Type B pancreatic cell (in vitro differentiated cells): ENCODE measurements at places on chromosomes 2 and 18. TPM values are rescaled to one million over a fixed set of nuclear protein-coding genes. Genes with fewer than 3 reads are reported as not detected.

GRCh38 chr2:96503637-96504243, 1.4 kb downstream of the NEURL3 start:
- H3K4me1 ChIP-seq, result peaks cover 14% of the 10 kb centered on the region
- no peak overlapping the region for H3K4me3 ChIP-seq
- H3K36me3 ChIP-seq, result no peaks in the 10 kb centered on the region
- peak; percentile 66 for DNase-seq
- H3K27me3 ChIP-seq, result peaks cover 4% of the 10 kb centered on the region
- H3K27ac ChIP-seq, result no peak overlapping the region

Gene HSBP1L1
- 9.9 and 25.0 TPM in 2 replicates for total RNA-seq

Gene KCTD1
- 83.8 and 163 TPM in 2 replicates for total RNA-seq

GRCh38 chr18:60070631-60071030, 170.8 kb downstream of the PMAIP1 start:
- no peaks in the 10 kb centered on the region for H3K27me3 ChIP-seq
- no peak overlapping the region for H3K27ac ChIP-seq
- no peaks in the 10 kb centered on the region for H3K4me1 ChIP-seq
- DNase-seq, result no peak

- no peaks in the 10 kb centered on the region for H3K36me3 ChIP-seq
- no peak overlapping the region for H3K4me3 ChIP-seq
- peaks cover 3% of the 10 kb centered on the region for H3K27me3 ChIP-seq
Observed at GRCh38 chr18:63832470-63832869, 55.0 kb upstream of the SERPINB2 start.

Gene FKBP1B
- 19.0 and 23.0 TPM in 2 replicates for total RNA-seq

DNA sequence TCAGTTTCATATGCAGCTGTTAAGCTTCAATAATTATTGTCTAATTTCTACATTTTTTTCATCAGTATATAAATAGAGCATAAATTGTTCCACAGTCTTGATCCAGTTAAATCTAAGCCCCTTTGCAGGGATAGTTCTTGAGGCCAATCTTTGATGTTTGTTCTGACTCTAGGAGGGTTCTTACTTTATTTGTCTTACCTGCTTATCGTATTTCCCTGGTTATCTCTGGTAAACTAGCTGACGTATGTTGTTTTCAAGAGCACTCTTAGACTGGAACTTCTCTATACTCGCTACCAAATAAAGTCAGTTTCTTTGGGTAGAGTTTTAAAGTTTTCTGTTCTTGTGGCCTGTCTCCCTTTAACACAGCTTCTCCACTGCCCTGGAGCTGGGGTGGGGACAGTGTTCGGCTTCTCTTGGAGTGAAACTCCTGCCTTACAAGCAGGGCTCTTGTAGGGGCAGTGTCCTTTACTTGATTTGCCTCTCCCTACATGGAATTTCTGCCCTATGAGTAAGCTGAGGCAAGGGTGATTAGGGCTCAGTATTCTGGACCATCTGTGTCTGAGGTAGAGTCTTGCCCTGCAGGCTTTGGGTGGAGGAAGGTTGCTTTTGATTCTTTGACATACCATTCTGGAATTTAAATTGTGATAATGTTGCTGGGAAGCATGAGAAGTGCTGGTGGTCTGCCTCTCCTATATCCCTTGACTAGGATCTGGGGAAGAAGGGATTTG, 90.3 kb downstream of the PTPN4 start:
- no peak overlapping the region for H3K4me3 ChIP-seq
- no peaks in the 10 kb centered on the region for H3K27me3 ChIP-seq
- H3K27ac ChIP-seq, result no peak overlapping the region

- H3K27me3 ChIP-seq, result peaks cover 31% of the 10 kb centered on the region
- peak overlapping the region; percentile 94 for H3K27ac ChIP-seq
- peaks cover 12% of the 10 kb centered on the region for H3K36me3 ChIP-seq
- H3K4me1 ChIP-seq, result peaks cover 42% of the 10 kb centered on the region
- DNase-seq, result peak; percentile 80
Observed at GRCh38 chr2:66575625-66576310, 140.8 kb downstream of the MEIS1 start.

- H3K4me1 ChIP-seq, result peaks cover 17% of the 10 kb centered on the region
- no peaks in the 10 kb centered on the region for H3K27me3 ChIP-seq
- no peaks in the 10 kb centered on the region for H3K36me3 ChIP-seq
- no peak overlapping the region for H3K27ac ChIP-seq
Observed at GRCh38 chr2:102139851-102140250, 2.7 kb upstream of the IL1R1 start.

DNA sequence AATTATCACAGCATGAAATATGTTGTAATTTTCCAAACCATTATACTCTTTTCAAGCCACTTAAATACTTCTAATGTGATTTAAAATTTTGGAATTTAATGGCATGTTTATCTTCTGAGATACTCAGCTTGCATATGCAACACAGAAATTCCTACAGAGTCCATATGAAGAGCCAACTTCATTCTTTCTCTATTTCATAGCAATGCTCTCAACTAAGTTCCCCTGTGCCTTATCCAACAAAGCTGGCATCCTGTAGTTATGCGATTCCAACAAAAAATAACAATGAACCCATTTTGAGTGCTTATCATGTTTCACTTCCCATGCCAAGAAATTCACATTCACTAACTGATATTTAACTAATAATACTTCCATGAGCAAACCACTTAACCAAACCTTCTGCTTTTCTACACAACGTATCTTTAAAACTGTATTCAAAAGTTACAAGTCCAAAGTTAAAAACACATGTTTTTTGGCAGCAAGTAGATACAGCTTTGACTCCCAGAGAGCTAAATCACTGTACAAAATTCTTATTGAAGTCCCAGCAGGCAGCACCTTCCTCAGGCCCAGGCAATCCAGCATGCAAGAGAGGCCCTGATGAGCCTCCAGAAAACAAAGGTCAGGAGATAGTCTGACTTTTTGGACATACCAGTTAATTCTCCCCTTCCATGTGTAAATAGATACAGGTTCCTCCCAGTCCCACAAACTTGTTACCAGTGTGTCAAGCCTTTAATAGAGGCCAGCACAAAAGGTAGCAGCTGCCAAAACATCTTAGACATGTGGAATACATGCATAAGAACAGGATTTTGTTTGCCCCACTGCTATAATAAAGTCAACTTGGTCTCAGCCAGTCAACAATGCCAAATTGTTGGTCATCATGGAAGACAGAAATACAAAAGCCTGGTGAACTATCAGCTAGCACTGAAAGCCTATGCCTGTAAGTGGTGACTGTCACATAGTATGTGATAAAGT, 113.1 kb upstream of the WDR75 start:
- DNase-seq, result no peak
- no peak overlapping the region for H3K27ac ChIP-seq
- no peaks in the 10 kb centered on the region for H3K27me3 ChIP-seq
- H3K4me3 ChIP-seq, result no peak overlapping the region
- no peaks in the 10 kb centered on the region for H3K36me3 ChIP-seq

GRCh38 chr2:64768491-64769005, 114.8 kb upstream of the SERTAD2 start:
- no peaks in the 10 kb centered on the region for H3K27me3 ChIP-seq
- peaks cover 27% of the 10 kb centered on the region for H3K4me1 ChIP-seq
- H3K27ac ChIP-seq, result peak overlapping the region; percentile 92
- H3K4me3 ChIP-seq, result peak overlapping the region; percentile 93
- H3K36me3 ChIP-seq, result no peaks in the 10 kb centered on the region

- no peak overlapping the region for H3K27ac ChIP-seq
- DNase-seq, result no peak
- H3K36me3 ChIP-seq, result peaks cover 21% of the 10 kb centered on the region
- no peak overlapping the region for H3K4me3 ChIP-seq
- no peaks in the 10 kb centered on the region for H3K27me3 ChIP-seq
Observed at GRCh38 chr18:48795696-48796095, 155.1 kb downstream of the SMAD7 start.
